ENCODE measurements at places on chromosomes 2 and 18.

- no peak for DNase-seq
These were observed 35.1 kb downstream of the LOXHD1 start for GRCh38 chr18:46621871-46622270.

DNA sequence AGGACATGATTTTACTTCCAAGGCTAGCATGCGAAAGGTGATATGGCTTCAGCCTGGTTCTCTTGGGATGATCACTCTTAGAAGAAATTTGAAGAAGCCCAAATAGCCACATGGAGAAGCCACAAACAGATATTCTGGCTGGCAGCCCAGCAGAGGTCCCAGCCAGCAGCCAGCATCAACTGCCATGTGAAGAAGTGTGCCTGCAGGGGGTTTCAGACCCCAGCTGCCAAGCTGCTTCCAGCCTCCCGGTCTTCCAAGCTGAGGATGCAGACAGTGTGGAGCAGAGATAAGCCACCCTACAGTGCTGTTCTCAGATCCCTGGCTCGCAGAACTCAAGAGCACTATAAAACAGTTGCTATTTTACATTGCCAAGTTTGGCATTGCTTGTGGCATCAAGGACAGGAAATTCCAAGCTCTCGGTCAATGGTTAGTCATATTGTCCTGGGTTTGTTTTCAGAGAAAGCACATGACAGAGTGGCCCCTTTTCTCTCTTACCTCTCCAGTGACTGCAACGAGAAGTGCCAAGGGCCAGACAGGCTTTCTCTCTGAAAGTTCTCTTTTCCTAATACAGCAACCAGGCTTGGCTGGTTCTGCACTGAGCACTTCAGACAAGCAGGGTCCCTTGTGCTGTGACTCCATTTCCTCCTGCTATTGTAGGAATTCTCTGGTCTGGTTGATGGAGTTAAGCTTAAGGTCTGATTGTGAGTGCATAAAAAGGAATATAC lies 223.7 kb downstream of the ANKRD30B start:
- peak; percentile 94 for DNase-seq

DNA sequence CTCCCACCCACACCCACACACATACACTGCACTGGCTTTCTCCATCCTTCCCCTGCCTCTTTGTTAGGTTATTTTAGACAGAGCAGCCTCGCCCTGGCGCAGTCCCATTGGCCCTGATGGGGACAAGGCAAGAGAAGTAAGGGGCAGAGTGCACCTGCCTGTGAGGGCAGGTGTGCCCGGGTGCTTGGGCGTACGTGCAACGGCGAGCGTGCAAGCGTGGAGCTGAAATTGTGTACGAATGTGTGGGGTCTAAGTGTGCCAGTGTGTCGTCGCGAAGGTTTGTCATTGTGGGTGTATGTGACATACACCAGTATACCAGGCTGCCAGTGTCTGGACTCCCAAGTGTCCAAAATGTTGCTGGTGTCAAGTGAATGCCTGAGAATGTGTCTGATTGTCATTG lies 544 bp downstream of the LRATD1 start:
- DNase-seq = no peak

DNA sequence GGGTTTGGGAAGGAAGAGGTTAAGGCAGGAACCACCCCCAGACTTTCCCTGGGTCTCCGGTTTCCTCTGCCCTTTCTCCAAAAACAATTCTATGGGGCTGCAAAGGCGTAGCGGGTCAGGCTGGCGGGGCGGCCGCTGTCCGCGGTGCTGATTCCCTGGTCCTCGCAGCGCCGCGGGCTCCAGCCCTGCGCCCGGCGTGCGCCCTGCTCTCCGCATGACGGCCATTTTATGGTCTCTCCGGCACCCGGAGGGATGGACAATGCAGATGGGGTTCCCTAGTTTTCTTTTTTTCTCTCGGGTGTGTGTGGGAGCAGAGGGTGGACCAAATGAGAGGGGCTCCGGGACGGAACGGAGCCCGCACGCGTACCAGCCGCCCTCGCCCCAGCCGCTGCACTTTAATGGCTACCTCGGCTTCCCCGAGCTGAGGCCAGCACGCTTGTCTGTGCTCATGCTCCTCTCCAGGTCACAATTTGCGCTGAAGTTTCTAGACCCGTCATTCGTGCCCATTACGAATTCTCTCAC lies 1.6 kb downstream of the ST8SIA3 start:
- DNase-seq = peak; percentile 6

GRCh38 chr18:44693030-44693784 lies 12.5 kb downstream of the SETBP1 start:
- DNase-seq = no peak

DNA sequence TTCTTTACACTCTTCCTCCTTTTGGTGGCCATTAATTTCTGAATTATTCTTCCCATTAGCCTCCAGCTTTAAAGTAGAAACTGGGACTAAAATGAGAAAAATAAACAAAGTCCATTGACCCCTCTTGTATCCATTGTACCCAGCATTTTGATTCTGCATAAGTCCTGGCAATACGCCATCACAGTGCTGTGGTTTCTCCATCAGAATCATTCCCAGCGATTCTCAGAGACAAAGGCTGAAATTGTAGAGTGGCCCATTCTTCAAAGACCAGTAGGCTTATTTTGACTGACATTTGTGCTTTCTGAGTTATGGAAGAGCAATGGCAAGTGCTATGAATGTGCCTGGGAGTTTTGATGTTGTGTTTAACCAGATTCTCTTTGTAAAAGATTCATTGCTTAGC lies 199.3 kb upstream of the GALNT5 start:
- DNase-seq = no peak

DNA sequence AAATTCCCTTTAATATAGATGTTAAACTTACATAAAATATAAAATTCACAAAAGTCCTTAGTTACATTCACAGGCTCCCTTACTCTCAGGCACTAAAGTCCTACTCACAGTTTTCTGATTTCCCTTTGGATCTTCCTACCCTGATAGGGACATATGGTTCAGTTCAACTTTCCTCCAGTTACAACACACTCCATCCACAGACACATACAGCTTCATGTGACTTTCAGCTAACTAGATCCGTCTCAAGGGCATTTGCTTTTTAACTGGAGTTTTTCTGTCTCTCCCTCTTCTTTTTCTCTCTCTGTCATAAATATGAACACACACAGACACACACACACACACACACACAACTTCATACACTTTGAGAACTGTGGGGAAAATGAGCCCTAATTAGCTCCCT lies 419.2 kb downstream of the LRP1B start:
- DNase-seq = no peak

DNA sequence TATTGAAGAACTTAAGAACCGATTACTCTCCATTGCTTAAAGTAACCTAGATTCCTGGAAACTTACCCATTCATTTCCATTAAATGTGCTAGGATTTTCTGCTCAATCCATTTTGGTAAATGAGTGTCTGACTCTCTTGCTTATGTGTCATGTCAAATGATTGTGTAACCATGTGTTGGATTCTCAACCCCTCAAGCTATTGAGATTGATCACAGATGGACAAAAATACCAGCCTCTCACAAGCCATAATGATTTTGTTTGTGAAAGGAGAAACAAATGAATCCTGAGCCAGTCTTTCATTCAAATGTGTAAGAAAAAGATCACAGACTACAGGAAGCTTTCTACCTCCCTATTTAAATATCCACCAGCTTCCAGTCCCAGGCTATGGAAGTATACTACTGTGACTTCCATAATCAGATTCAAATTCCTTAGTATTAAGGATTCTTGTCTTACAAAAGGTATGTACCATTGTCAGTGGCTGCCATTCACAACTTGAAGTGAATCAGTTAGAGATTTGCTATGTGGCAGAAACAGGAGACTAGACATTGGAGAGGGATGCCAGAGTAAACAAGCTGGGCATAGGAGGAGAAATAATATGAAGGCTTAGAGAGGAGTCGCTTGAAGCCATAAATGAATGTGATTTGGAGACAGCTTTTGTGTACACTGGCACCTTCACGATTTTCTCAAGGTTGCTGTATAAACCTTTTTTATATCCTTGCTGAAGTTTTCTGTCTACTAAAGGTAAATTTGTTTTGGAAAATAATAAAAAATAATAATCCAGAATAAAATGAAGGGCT lies 498.5 kb upstream of the SETBP1 start:
- DNase-seq = no peak

DNA sequence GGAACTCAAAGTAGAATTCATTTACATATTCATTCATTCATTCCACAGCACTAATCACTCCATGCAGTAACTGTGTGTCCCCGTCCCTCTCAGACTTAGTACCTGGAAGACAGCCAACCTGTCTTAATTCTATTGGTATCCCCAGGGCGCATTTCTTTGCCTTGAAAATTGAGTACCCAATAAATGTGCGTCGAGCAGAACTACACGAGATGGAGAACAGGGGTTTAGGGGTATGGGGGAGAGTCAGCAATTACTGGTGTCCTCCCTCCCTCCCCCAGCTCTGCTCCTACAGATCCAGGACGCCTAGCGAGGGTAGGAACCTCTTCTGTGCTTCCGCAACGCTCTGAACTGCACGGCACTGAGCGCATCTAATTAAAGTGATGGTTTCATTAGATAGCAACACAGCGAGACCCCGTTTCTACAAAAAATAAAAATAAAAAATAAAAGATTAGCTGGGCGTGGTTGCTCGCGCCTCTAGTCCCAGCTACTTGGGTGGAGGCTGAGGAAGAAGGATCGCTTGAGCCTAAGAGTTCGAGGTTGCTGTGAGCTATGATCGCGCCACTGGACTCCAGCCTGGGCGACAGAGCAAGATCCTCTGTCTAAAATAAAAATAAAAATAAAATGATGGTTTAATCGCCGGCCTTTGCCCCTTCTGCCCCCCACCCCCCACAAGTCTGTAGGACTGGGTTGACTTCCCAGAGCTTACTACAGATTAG lies 614 bp upstream of the FKBP1B start:
- no peak for DNase-seq

DNA sequence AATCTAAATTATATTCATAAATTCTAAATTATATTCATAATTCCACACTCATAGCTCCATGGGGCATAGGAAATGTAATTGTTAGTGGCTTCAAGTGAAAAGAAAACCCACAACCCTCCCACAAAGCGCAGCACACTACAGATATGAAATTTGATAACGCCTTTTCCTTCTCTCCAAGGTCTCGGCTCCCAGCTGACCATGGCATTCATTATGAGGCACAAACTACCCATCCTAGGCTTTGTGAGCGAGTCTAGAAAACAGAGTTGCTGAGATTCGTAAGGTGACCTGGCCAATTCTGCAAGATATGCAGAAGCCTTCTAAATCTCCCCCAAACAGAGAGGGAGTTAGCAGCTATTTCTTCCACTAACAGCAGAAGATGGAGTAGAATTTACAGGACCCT lies 5.4 kb downstream of the NPPC start:
- DNase-seq = no peak

DNA sequence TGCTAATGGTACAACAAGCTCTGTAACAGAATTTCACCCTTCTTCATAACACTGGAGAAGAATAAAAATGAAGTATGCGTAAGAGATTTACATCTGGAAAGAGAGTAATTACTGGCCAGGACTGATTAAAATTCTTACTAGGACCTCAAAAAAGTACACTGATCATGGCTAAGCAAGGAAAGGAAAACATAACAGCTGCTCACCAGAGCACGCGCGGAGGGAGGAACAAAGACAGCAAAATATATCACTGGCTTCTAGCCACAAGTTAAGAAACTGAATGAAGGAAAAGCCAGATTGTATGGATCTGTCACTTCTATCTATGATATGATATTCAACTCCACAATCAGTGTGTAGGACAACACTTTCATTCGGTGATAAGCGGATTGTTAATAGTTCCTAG lies 15.6 kb upstream of the CYTIP start:
- DNase-seq = peak; percentile 22

DNA sequence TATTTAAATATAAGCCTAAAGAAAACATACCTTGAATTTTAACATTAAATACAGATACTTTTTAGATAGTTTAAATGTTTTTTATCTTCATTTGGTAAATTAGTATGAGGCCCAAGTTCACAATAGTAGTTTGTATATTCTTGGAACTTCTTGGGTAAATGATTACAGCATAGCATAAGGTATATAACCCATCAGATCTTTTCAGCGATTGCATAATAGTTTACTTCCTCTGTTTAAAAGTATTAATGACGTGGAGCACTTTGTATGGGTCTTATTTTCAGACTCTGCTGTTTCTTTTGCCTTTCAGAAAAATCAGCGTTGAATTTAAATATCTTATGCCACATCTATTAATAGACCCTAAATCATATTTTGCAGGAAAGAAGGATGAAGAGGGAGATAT lies 60.2 kb downstream of the CHRNA1 start:
- DNase-seq = no peak

GRCh38 chr18:37967261-37967660 lies 401.7 kb upstream of the CELF4 start:
- DNase-seq = no peak

DNA sequence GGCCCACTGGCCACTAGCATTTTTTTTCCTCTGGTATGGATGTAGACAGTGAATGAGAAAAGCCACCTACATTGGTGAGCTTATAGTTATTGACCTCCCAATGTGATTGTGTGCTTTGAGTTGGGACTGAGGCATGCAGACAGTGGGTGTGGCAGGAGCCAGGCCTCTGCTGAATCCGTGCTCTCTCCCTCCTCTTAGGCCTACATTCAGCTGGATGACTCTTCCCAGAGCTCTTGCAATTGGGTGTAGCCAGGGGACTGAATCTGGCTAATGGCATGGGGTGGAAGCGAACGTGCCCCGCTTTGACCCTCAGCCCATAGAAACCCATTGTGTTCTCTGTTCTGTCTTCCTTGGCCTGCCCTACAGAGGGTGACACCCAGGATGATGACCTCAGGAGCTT lies 698.3 kb upstream of the HS6ST1 start:
- DNase-seq = no peak

DNA sequence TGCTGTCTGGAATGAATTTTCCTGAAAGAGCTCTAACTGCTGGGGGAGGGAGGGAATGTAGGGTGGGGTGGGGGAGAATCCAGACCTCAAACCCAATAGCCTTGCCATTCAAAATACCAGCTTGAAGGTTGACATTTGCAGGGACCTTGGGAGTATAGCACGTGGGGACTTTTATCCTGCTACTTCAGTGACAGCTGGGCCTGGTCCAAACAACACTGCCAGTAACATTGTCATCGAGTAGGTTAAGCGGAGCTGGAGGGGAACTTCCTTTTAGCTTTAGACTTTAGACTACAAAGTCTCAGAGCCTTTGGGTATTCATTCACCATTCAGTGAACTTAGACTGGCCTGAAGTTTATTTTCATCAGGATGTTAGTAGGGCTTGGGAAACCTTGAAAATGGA lies 248.7 kb downstream of the MEIS1 start:
- no peak for DNase-seq

GRCh38 chr2:127713562-127713961 lies 12.3 kb downstream of the SFT2D3 start:
- DNase-seq = no peak

GRCh38 chr2:15988733-15989132 lies 48.4 kb downstream of the MYCN start:
- DNase-seq = no peak

DNA sequence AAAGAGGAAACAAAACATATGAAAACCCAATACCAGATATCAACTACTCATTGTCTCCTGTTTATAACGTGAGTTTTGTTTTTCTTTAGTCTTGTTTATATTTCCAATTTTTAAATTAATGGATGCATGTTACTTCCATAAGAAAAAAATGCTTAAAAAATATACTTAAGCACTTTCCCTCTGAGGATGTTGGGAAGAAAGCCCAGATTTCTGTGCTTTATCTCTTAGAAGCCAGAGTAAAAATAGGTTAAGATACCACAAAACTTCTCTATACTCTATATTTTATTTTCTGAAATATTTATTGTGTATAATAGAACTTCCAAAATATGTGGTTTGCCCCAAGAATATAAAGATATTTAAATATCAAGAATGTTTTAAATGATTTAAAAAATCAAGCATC lies 633.9 kb downstream of the STK39 start:
- no peak for DNase-seq

Data from LHCN-M2 (cell line).